ENCODE measurements at places on chromosomes 3 and 15.
A peak's percentile ranks its signal among the peaks of the same experiment; 100 is the strongest.

DNA sequence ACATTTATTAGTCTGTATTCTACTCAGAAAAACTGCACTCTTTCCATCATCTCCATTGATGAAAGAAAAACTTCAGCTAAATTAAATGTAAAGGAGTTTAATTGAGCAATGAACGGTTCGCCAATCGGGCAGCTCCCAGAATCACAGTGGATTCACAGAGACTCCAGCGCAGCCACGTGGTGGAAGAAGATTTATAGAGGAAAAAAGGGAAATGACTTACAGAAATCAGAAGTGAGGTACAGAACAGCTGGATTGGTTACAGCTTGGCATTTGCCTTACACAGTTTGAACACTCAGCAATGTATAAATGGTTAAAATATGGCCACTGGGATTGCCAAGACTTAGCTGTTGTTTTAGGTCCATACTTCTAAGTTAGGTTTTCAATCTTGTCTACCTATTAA, 2.8 kb upstream of the SUCLG2 start:
- DNase-seq: no peak

DNA sequence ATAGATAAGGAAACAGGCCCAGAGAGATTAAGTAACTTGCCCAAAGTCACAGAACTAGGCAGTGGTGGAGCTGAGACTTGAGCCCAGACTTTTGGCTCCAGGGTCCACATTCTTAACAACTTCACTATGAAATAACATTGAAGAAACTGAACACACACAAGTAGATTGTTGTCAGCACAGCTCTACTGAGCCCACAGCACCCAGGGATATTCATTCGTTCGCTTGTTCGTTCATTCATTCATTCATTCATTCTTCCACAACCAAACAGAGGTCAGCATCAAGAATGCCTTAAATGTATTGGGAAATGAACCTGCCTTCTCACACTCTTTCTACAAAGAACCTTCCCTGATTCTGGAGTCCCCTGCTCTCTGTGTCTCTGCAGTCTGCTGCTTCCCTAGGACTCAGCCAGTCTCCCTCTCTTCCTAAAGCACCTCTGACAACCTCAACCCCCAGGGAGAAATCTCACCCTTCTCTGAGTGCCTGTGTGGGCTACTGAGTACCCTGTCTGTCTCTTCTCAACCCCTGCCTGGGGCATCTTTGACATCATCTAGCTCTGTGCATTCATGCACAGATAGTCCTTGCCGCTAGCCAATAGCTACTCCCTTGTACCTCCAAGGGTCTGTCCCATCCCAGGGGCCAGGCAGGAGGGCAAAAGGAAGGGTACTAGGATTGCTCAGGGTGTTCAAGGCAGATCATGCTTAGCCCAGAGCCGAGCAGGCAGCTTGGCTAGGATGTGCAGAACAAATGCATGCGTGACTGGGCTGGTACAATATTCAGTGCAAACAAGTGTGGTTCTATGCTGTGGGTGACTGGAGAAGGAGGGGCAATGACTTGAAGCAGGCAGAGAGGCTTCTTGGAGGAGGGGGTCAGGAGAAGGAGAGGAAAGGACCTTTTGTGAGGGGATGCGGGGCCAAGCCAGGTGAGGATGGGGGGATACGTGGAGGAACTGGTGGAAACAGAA, 3.4 kb downstream of the LINGO1 start:
- DNase-seq: no peak

DNA sequence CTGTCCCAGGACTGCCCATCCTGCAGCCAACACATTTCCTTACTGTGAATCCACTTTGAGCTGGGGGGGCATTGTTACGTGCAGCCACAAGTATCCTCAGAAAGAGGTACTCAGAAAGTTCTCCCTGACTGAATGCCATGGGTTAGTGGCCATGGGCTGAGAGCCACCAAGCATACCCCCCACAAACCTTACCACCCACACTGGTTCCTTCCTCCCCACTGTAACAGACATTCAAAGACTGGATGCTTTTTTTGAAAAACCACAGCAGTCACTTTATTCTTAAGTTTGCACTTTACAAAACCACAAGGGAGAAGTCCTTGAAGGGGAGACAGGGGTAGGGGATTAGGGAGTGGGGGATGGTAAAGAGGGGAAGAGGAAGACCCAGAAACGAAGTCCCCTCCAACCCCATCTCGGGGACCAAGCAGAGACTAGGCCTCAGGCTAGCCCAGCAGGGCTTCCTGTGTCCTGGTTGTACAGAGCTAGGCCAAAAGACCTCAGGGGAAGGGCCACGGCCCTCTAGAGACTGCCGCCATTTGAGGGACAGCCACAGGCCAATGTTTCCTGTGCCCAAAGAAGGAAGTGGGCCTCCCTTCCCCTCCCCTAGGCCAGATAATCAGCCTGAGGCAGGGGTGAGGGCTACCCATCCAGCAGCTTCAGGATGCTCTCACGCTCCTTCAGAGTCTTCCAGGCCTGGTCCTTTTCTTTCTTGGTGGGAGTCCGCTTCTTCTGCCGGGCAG, 10.1 kb upstream of the CAMK1 start:
- DNase-seq: no peak

DNA sequence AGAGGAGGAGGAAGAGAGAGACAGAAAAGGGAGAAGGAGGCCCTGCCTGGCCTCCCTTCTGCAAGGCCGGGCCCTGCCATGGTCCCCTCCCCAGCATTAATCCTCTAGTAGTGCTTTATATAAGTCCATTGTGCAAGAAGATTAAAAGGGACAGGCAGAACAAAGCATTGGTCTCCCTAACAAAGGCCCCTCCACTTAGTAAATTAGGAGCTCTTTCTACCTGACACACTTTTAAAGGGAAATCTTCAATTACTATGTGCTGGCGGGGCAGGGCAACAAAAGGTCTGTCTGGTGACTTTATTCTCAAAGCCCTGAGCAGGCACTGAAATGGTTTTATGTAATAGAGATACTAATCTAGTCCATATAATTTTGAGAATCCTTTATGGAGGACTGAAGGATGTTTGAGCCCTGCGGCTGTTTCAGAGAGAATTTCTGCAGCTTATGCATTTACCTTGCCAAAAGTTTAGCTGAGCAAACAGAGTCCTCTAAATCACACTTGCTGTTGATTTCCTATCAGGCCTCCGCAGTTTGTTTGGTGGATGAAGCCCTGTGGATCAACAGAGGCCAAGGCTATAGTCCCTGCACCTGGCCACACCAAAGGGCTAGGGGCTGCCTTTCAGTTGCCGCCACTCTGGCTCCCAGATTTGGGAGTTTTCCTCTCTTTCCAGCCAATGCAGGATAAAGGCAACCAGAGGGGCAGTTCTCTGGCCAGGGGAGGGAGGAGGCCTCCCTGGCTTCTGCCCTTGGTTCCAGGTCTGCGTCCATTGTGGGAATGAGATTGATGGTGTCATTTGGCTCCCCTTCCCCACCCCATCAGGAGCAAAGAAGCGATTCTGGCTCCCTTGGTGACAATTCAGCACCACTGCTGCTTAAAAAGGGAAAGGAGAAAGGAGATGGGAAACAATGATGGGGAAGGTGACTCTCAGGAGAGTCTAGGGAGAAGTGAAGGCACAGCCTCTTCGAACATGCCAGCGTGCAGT, 148.0 kb downstream of the MEGF11 start:
- DNase-seq: no peak

- DNase-seq: no peak
Observed at GRCh38 chr15:64314456-64314855, 41.5 kb downstream of the CSNK1G1 start.

GRCh38 chr3:193593668-193594030, 641 bp downstream of the OPA1 start:
- DNase-seq: no peak

- DNase-seq: no peak
Observed at GRCh38 chr3:107910713-107911259, 180.0 kb downstream of the CD47 start.

- no peak for DNase-seq
Observed at GRCh38 chr15:48091522-48091921, 29.3 kb upstream of the SLC24A5 start.

- DNase-seq: no peak
Observed at GRCh38 chr3:98536456-98537017, 4.8 kb downstream of the GPR15 start.

DNA sequence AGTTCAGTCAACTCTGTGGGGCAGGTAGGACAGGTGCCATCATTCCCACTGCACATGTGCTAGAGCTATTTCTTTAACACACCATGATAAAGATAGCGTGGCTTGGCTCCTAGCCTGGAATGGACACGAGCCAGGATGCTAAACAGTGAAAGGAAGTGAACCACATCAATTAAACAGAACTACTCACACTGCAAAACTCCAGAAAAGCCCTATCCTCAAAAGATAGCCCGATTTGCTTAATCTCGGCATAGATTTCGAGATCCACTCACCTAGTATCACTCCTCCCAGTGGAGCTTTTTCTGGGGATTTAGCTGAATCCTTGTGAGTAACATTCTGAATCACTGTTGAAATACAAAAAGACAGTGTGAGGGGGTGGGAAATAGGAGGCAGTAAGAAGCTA, 118.0 kb downstream of the ABI3BP start:
- DNase-seq: no peak

- DNase-seq: no peak
Observed at GRCh38 chr3:186361762-186362536, at the start of gene DGKG. DGKG (minus strand) TSS chr3:186362234; CDS start chr3:186320459, 41,775 bp downstream.

DNA sequence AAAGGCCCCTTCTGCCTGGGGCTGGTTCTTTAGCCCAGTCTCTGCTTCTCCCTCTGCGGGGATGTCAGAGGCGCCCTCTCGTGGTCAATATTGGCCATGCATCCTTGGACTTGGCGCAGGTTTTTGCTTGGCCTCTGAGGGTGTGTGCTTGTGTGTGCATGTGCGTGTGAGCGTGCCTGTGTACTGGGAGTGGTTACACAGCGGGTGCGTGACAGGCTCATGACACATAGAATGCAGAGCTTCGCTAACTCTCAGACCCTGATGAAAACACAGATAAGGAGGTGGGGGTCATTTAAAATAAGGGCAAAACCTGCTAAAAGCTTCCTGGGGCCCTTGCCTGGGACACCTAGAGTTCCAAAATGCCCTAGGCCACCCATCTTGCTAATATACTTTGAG, 160.9 kb downstream of the SMAD6 start:
- DNase-seq: peak; percentile 92

DNA sequence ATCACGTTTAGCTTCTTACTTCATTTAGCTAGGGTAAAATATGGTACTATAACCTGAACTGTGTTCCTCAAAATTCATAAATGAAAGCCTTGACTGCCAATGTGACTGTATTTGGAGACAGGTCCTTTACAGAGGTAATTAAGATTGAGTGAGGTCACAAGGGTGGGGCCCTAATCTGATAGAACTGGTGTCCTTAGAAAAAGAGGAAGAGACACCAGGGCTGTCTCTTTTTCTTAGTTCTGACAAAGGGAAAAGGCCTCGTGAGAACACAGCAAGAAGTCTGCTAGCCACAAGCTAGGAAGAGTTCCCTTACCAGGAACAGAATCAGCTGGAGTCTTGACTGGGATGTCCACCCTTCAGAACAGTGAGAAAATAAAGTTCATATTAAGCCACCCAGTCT, 162.7 kb downstream of the GMNC start:
- no peak for DNase-seq

DNA sequence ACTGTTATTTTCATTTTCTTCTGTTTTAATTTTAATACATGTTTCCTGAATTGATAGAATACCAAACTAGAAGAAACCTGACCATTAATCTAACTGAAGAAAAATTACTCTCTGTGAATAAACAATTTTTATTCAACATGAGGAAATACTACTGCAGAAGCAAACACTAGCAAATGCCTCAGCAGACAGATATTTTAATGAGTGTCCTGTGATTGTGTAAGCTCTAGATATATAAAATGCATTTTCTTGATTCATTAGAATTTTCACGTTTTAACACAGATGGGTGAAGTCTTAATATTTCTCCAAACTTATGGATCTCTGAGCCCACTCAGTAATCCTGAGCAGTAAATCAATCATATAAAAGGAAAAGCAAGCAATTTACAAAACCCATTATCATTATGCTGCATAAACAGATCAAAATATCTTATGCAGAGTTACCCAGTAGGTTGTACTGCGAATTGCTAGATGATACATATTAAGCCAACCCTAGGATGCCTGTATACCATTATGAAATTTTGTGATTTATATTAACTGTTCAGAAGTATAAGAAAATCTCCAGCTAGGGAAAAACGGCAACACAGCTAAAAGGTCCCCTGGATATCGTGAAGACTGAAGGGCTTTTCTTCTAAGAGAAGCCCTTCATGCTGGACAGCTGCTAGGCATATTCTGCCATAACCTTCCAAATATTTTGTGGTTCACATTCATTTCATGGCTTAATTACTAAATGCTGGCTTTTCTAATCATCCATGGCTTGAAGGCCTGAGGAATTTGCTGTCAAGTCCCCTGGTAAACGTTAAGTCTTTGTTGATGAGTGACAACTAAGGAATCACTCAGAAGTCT, 157.7 kb upstream of the TGFBR2 start:
- DNase-seq: no peak

DNA sequence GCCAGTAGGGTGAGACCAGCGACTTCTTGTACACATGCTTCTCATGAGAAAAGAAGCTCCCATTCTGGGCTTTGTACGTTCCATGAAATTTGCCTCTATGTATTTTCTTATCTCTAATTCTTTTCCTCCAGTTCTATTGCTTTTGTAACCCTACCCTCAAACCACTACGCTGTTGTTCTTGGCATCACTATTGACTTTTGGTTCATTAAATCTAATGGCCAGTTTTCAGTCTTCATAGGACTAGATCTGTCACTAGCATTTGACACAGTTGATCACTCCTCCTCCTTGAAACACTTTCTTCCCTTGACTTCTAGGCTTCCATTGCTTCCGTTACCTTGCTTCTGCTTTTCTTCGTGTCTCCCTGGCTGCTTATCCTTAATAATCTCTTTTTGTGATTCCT, 121.7 kb upstream of the GOLGA6L4 start:
- DNase-seq: no peak

DNA sequence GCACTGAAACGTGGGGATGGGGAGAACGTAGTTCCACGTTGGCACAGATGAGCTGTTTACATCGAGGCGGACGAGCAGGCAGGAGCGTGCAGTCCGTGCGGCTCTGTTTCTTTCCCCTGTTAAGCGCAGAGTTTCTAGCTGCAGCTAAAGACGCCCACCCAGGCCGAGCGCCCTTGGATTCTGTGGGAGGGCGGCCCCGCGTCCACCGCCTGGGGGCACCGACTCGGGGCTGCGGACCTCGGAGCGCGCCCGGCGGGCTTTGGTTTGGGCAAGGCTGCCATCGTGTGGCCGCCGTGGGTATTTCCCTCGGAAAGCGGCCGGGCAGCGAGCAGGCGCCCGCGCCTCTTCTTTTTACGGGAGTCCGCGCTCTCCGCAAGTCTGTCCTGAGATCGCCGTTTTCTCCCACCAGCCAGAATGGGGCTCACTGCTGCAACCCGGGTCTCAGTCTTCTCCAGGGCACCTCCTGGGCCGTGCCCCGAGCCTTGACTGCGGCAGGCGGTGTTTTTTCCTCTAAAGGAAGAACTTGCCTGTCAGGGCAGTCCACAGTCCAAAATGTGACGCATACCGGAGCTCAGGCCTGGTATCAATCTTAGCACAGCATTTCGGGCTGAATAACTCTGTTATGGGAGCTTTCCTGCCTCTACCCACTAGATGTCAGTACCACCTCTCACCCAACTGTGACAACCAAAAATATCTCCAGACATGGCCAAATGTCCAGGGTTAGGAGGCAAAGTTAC, 219.9 kb upstream of the IGF1R start:
- DNase-seq: peak; percentile 90
